LHCN-M2 (cell line): ENCODE measurements at places on chromosomes 13 and 19. TPM values are rescaled to one million over a fixed set of nuclear protein-coding genes. Genes with fewer than 3 reads are reported as not detected.

Gene TICAM1
- 2.9 and 3.5 TPM in 2 replicates for total RNA-seq

Gene IGSF23
- total RNA-seq, result not detected in 2 replicates

Gene NAPA
- total RNA-seq, result 153 and 242 TPM in 2 replicates

Gene SLITRK1
- 0.06 TPM in 2 replicates for total RNA-seq

GRCh38 chr13:98994896-98995295 is 17.0 kb upstream of the DOCK9 start:
- DNase-seq, result no peak

- DNase-seq, result no peak
Observed at GRCh38 chr13:49234741-49235140, 13.0 kb upstream of the CDADC1 start.

DNA sequence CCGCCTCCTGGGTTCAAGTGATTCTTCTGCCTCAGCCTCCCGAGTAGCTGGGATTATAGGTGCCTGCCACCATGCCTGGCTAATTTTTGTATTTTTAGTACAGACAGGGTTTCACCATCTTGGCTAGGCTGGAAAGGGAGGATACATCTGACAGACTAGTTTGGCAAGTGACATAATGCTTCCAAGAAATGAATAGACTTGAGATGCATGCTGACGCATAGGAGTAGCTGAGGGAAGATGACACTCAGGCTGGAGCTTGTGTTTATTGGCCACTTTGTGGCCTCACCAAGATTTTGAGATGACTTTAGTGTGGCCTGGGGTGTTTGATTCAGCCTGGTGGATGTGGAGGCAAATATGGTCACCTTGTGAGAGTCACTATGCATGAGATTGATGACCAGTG is 4.0 kb downstream of the ZNF586 start:
- no peak for DNase-seq

- DNase-seq, result no peak
Observed at GRCh38 chr13:37695200-37695599, 96.6 kb upstream of the POSTN start.

DNA sequence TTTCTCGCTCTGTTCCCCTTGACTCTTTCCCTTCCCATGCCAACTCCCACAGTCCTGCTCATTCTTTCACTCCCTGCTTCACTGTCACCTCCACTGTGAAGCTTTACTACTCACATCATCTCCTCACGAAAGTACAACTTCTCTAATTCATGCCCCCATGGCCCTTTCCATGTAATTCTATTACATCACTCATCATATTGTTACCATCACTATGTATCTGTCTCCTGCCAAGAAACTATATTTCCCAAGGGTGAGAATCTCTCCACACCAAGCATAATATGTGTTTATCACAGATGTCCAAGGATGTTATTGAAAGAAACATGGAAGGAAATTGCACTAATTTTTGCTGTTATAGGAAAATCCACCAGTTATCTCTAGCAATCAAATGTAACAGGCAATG is 37.2 kb upstream of the LRCH1 start:
- DNase-seq, result no peak

- DNase-seq, result no peak
Observed at GRCh38 chr19:41928221-41928683, at the start of gene ERFL. ERFL (minus strand) TSS chr19:41928449; CDS start chr19:41912919, 15,530 bp downstream.

DNA sequence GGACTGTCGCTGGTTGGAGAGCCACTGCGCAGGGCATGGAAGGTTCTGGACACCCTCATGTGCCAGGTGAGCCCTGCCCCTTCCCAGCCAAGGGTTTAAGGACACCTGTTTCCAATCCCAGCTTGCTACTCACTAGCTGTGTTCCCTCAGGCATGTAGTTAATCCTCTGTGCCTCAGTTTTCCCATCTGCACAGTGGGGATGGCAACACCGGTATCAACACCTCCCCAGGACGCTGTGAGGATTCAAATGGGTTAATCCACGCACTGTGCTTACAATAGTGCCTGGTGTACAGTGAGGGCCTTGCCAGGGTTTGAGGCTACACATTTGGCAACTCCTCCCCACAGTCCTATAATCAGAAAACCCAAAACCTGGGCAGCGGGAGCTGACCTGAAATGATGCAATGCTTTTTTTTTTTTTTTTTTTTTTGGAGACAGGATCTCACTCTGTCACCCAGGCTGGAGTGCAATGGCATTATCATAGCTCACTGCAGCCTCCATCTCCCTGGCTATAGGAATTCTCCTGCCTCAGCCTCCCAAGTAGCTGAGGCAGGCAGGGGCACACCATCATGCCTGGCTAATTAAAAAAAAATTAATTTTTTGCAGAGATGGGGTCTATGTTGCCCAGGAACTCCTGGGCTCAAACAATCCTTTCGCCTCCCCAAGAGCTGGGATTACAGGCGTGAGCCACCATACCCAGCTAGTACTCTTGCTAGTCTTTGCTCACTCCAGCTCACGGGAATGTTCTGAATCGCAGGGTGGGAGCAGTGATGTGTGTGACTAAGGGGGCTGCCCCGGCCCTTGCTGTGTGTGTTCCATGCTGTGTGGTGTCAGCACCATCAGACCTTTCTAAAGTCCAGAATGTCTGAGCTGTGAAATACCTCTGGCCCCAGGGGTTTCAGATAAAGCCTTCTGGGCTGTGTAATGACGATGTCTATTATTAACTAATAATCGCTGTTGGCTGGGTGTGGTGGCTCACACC is 2.3 kb downstream of the ACP4 start:
- DNase-seq, result no peak

DNA sequence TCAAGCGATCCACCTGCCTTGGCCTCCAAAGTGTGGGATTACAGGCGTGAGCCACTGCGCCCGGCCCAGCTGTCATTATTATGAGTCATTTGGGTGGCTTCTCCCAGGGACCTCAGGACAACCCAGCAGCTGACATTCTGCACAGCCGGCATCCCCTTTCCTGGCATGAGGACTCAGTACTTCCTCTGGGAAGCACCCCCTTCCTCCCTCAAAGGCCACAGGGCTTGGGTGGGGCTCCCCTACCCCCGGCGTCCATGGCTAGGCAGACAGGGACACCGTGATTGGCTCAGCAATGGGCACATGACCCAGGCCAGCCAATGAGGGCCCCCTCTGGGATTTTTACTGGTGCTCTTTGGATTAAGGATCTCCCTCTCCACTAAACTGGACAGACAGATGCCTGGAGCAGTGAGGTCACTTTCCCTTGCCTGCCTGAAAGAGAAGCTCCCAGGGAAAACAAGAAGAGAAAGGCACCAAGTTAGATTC is 6.0 kb downstream of the KANK2 start:
- peak; percentile 100 for DNase-seq
